A549 treated with GW870086 at 1 μM for 4 hours (cell line): ENCODE measurements at places on chromosomes 1 and 21. TPM values are rescaled to one million over a fixed set of nuclear protein-coding genes. Genes with fewer than 3 reads are reported as not detected.

The LCE3D gene
- 1.6 to 2.7 TPM (median 2.4 TPM) in 5 replicates for total RNA-seq

The C1orf116 gene
- 4.0 to 5.3 TPM (median 4.9 TPM) in 5 replicates for total RNA-seq

The TSPAN1 gene
- total RNA-seq: 1.8 to 4.9 TPM (median 2.2 TPM) in 5 replicates

The TMEM82 gene
- not detected in 5 replicates for total RNA-seq

The CCSAP gene
- 4.5 to 6.9 TPM (median 5.8 TPM) in 5 replicates for total RNA-seq

The SLC45A1 gene
- 5.2 to 7.2 TPM (median 7.0 TPM) in 5 replicates for total RNA-seq

The LCE2C gene
- not detected in 5 replicates for total RNA-seq
